ENCODE measurements at places on chromosomes 7 and 10.

- DNase-seq: peak; percentile 10
Measured at GRCh38 chr10:18079665-18080295, 60.4 kb upstream of the CACNB2 start.

DNA sequence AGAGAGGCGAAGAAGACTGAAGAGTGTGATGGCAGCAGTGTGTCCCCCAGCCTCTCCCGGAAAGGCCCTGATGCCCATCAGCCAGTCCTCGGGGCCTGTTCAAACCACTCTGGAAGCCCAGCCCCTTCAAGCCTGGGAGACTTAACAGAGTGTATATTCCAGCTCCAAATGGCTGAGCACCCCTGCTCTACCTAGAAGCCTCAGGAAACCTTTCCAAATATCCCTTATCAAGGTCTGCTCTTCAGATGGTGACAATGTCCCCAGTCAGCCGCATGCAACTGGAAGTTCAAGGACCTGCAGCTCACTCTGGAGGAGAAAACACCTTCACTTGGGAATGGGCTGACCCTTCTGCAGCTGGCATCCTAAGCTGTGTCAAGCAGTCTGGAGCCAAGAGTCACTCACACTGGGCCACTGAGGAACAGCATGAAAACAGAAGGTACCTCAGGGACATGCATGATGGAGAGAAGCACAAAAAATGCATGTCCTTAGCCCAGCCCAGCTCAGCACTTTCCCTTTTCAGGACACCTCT, 10.2 kb downstream of the ANXA11 start:
- no peak for DNase-seq

DNA sequence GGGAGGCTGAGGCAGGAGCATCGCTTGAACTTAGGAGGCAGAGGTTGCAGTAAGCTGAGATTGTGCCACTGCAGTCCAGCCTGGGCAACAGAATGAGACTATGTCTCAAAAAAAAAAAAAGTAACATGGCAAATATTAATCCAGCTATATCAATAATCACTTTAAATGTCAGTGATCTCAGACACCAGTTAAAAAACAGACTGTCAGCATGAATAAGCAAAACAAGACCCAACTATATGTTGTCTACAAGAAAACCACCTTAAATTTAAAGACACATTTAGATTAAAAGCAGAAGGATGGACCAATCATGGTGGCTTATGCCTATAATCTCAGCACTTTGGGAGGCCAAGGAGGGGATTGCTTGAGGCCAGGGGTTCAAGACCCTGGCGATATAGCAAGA, 8.5 kb upstream of the ATE1 start:
- DNase-seq: no peak

DNA sequence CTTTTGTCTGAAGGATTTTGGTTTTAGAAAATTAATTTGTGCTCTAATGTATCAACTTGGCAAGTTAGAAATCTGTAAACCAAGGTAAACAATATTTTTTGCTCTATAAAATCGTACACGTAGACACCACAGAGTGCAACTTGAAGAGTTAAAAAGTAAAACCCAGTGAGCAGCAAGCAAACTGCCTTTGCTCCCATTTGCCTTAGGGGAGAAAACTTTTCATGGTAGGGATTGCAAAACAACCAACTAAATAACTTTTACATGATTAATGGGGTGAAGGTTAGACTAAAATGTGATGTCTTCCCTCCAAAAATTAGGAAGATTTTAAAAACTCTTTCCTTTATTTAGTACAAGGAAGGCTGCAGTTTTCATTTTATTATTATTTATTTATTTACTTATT, 224.2 kb upstream of the LYZL1 start:
- no peak for DNase-seq

GRCh38 chr7:134831862-134832261, 52.4 kb downstream of the CALD1 start:
- DNase-seq: no peak

DNA sequence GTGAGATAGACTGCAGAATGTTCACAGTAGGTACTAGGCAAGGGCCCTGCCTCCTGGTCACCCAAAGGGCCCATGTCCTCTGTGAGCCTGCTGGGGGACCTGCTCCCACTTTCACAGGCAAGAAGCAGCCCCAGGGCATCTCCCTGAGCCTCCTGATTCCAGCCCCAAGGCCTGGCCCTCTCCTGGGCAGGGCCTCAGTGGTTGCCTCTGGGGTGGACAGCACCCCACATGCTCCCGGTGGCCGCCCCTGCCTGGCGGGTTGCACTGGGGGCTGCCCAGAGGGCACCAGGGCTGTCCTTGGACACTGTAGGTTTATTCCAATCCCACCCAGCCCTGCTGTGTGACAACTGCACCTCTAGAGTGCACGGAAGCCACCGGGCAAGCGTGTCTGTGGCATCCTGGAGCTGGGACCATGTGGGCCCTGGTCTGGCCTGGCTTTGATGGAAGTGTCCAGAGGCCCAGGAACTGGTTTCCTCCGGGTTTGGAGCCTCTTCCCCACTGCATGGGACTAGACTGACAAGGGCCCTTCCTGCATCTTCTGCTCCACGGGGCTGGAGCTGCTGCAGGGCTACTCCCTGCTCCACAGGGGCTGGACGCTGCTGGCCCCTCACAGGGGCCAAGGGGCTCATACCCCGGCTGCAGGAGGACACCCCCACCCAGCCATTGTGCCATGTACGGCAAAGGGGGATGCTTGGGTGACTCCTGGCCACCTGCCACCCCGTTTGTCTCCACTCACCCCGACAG, 25.0 kb upstream of the SYCE1 start:
- no peak for DNase-seq

DNA sequence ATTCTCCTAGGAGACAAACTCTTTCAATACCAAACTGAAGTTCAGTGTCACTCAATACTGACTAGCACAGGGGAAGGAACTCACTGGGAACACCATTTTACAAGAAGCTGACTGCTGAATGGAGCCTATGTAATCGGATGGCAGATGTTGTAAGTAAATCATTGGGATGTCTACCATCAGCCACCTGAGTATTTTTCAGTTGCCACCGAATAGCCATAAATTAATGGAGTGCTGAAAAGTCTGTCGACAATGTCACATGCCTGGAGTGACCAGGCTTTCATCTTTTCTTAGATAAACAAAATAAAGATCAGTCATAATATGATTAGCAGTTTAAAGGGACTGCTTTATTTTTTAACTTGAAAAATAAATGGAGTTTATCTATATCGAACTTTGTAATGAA, 145.9 kb upstream of the SEMA3E start:
- no peak for DNase-seq

DNA sequence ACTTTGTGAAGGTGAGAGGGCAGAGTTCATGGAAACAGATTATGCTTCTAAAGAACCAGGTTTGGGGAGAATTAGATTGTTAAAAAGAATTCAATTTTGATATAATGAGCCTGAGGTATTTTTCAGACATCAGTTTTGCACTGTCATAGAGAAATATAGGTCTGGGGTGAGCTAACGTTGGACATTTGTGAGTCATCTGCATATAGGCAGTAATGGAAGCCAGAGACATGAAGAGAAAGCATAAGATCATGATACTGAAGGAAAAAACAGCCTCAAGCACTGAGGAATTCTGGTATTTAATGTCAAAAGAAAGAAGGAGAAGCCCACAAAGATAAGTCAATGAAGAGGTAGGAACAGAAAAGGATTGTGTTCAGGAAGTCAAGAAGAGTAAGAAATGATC, 32.4 kb upstream of the COL1A2 start:
- no peak for DNase-seq

- no peak for DNase-seq
Measured at GRCh38 chr10:11824825-11825224, 1.7 kb downstream of the PROSER2 start.

DNA sequence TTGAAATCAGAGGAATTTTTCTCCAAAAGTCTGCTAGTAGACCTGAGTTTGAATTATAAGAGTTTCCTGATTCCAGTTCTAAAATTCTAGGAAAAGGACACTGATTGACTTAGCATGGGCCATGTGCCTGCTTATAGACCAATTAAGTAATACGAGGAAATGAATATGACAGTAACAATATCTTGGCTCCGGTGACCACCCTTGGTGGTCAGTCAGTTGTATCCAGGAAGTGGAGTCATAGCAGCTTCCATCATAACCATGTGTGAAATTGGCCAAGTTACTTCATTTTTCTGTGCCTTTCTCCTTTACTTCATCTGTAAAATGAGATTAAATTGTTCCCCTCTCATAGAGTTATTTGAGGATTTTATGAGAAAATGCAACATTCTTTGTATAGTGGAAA, 66.9 kb downstream of the MTPAP start:
- no peak for DNase-seq

GRCh38 chr7:136359333-136359903, 382.3 kb upstream of the MTPN start:
- DNase-seq: no peak

GRCh38 chr10:27447540-27447939, 56.6 kb upstream of the RAB18 start:
- DNase-seq: no peak

GRCh38 chr10:100129424-100129823, 47.8 kb upstream of the CPN1 start:
- DNase-seq: no peak

- DNase-seq: peak; percentile 11
Measured at GRCh38 chr10:79562135-79562756, 2.0 kb upstream of the SFTPA2 start.

DNA sequence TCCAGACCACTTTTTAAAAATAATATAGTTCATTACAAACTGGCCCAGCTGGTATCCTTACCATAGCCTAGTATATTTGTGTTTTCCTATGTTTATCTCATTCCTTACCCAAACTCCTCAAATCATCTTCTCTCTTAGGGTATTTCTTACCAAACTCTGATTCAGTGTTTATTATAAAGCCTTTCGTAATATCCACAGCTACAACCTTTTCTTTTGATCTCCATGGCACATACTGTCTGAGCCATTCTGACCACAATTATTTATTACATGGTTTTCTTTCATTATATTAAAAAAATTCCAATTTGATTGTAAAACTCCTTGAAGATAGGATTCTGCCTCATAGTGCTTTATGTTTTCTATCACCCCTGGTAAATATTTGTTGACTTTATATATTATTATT, 94.2 kb downstream of the LRMDA start:
- no peak for DNase-seq

- DNase-seq: no peak
Measured at GRCh38 chr10:131571346-131571745, 259.8 kb upstream of the TCERG1L start.

GRCh38 chr10:124321433-124322089, 97.2 kb downstream of the OAT start:
- no peak for DNase-seq

- no peak for DNase-seq
Measured at GRCh38 chr7:144632724-144633123, 203.1 kb downstream of the TPK1 start.

- no peak for DNase-seq
Measured at GRCh38 chr7:4240520-4241303, 441.4 kb upstream of the FOXK1 start.

Measured in HFF-Myc (cell line).